ENCODE measurements at places on chromosomes 11 and 22.

- no peak for DNase-seq
These were observed 62.0 kb upstream of the THY1 start for GRCh38 chr11:119484741-119485605.

GRCh38 chr22:24096758-24097115, 84.5 kb upstream of the SUSD2 start:
- no peak for DNase-seq

DNA sequence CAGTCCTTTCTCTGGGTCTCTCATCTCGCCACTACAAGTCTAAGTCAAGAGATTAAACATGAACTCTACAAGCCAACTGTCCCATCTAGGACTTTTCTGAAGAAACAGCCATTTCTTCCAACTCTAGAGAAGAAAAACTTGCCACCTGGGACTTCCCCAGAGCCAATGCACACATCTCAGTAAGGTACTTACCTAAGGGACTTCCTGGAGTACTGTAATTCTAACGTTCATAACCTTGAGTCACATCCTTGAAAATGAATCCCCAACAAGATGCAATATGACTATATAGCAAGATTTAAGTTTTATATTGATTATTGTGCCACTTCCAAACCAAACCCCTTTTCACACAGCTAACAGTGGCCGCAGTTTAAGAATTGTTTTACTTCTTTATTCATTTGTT, 11.9 kb upstream of the ISX start:
- DNase-seq = no peak

DNA sequence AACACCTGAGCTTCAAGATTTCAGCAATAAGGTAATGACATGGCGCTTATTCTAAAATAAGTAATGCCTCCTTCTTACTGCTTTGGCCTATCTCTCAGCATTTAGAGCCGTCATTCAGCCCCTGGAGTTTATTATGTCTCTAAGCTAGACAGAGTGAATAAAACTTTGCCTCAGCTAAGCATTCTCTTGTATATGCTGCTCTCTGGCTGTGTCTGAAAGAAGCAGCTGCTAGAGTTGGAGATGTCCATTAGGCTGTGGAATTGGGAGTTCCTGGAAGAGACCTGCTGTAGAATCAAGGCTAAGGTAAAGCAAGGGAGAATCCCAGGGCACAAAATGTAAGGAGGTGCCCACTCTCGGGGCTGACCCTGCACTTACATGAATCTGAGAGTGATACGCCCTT, 35.5 kb upstream of the TTC12 start:
- no peak for DNase-seq

- DNase-seq = no peak
These were observed 796 bp upstream of the YIF1A start for GRCh38 chr11:66289548-66290329.

- no peak for DNase-seq
These were observed 5.9 kb downstream of the DAGLA start for GRCh38 chr11:61686066-61686465.

GRCh38 chr11:91823252-91823830, 401.3 kb upstream of the FAT3 start:
- no peak for DNase-seq

DNA sequence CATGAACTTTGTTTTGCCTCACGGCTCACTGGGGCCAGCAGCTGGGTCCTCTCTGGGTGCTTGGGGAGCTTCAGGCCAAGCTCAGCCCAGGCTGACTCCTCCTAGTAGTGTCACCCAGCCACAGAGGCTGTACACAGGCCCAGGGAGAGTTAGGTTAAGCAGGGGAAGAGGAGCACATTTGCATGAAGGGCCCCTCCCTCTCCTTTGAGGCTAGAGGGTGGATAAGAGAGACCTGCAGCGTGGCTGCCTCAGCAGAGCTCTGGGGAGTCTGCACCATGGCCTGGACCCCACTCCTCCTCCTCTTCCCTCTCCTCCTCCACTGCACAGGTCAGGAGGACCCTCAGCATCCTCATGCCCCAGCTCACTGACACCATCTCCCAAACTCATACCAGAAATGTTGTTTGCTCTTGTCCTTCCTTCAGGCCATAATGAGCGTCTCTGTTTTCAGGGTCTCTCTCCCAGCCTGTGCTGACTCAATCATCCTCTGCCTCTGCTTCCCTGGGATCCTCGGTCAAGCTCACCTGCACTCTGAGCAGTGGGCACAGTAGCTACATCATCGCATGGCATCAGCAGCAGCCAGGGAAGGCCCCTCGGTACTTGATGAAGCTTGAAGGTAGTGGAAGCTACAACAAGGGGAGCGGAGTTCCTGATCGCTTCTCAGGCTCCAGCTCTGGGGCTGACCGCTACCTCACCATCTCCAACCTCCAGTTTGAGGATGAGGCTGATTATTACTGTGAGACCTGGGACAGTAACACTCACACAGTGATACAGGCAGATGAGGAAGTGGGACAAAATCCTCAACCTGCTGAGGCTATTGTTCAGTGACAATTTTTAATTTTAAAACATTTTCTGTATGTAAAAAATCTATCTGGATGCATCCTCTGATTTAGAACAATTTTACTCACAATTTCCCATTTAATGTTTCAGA, 82.4 kb upstream of the VPREB1 start:
- no peak for DNase-seq

GRCh38 chr11:46533396-46534100, 60.3 kb downstream of the AMBRA1 start:
- no peak for DNase-seq
